ENCODE measurements at places on chromosomes 4 and X. TPM values are rescaled to one million over a fixed set of nuclear protein-coding genes. Genes with fewer than 3 reads are reported as not detected.

ART3 gene
- 139 TPM for total RNA-seq

IL13RA2 gene
- 0.47 TPM for total RNA-seq

SYN1 gene
- 7.0 TPM for total RNA-seq

SAGE1 gene
- not detected for total RNA-seq

TRIM75 gene
- not detected for total RNA-seq

FAM47A gene
- not detected for total RNA-seq

BRS3 gene
- total RNA-seq, result not detected

BMPR1B gene
- 1.4 TPM for total RNA-seq

ITIH6 gene
- not detected for total RNA-seq

SMR3B gene
- total RNA-seq, result not detected

GPR119 gene
- total RNA-seq, result not detected

EGF gene
- total RNA-seq, result 13.4 TPM

NRK gene
- total RNA-seq, result 0.39 TPM

P2RY10 gene
- not detected for total RNA-seq

UGT2A3 gene
- not detected for total RNA-seq

DUX4 gene
- not detected for total RNA-seq

CLDN34 gene
- not detected for total RNA-seq

SLC6A8 gene
- 71.3 TPM for total RNA-seq

ADGRL3 gene
- total RNA-seq, result 1.9 TPM

FAM9A gene
- total RNA-seq, result not detected

RNF175 gene
- 5.3 TPM for total RNA-seq

DUSP21 gene
- total RNA-seq, result not detected

ZNF630 gene
- 3.9 TPM for total RNA-seq

TAF7L gene
- total RNA-seq, result not detected

MOSPD2 gene
- 9.6 TPM for total RNA-seq

SFRP2 gene
- 1.4 TPM for total RNA-seq

Data from right atrium auricular region (tissue), 2 donors.